Caki2 (cell line): ENCODE measurements at places on chromosomes 5 and 9.

- no peak for DNase-seq
Observed at GRCh38 chr9:98168153-98168780, 24.2 kb downstream of the CORO2A start.

DNA sequence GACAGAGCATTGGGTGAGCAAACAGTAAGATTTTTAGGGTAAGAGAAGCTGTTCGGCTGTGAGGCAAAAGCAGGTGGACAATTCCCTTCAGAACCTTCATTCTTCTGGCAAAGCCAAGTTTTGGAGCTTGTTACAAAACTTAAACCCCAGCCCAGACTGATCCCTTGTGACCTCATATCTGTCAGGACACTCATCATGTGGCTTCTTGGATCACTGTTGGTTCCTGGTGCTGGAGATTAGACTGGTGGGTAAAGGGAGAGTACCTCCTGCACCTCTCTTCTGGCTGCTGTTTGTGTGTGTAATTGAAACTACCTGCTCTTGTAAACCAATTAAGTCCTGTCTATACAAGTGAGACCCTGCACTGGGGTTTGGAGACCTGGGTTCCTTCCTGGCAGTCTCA is 21.0 kb downstream of the LARP1 start:
- no peak for DNase-seq

DNA sequence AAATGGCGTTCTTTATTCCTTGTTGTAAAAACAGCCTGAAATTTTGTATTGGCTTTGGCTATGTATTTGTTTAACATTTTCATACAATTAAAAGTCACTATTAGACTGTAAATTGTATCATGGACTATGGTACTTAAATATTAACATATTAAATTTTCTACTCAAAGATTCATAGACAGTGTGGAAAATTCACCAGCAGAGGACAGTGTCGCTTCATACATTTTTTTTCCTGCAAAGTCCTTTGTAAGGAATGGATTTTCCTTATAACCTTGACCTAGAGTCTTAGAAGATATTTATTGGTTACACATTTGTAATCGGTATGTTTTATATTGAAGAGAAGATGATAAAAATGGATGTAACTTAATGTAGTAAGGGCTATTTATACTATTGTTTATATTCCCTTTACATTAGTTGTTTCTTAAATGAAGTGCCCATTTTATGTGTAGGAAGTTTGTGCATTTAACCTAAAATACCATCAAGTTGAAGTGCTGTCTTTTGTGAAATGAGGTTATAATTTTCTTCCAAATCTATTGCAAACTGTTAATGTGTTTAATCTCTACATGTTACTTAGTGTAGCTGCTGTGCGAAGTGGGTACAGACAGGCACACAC is 150.1 kb downstream of the KDM4C start:
- DNase-seq = peak; percentile 24

- no peak for DNase-seq
Observed at GRCh38 chr5:64164166-64164565, 1.5 kb upstream of the RNF180 start.
